ENCODE measurements at places on chromosomes 4 and X.

GRCh38 chr4:187387739-187388138 lies 607.8 kb upstream of the ZFP42 start:
- DNase-seq: no peak

GRCh38 chr4:55170462-55170861 lies 45.1 kb upstream of the KDR start:
- DNase-seq: no peak

DNA sequence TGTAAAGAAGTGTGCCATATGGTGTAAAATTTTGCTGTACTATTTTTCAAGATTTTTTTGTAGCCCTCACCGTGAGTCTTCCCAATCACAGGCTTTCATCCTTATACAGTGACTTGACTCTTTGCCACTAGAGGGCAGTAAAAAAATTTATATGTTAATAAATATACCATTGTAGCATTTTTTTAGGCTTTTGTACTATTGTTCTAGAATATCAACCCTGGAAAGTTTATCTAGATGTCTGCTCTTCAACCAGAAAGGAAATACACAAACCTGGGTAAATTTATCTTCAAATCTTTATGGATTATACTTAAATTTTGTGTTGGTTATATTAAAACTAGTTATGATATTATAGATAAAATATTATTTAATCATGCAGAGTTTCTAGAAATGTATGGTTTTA lies 235.3 kb downstream of the TENM3 start:
- peak; percentile 61 for DNase-seq

DNA sequence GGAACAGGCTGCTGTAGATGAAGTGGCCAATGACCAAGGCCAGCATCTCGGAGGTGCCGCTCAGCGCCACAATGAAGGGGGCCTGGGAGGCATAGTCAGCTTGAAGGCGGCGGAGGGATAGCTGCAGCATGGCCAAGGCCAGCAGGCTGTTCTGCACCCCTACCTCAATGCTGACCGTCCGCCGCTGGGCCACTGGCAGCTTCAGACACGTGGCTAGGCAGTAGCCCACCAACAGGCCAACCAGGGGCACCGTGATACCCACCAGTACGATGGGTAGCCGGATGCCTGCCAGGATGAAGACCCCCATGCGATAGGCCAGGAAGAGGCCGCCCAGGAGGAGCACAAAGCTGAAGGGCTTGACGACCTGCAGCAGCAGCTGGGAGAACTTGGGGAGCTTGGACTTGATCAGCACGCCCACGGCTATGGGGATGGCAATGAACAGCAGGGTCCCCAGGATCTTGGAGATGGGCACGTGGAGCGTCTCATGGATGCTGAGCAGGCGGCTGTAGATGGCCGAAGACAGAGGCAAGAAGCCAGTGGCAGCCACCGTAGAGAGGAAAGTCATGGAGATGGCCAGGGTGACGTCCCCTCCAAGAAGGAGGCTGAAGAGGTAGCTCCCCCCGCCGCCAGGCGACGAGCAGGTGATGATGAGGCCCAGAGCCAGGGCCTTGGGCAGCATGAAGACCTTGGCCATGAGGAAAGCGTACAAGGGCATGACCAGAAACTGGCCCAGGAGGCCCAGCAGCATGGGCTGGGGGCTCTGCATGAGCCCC lies 1.3 kb upstream of the UBL4A start:
- DNase-seq: no peak

- no peak for DNase-seq
Observed at GRCh38 chr4:143511906-143512305, 1.6 kb upstream of the SMARCA5 start.

DNA sequence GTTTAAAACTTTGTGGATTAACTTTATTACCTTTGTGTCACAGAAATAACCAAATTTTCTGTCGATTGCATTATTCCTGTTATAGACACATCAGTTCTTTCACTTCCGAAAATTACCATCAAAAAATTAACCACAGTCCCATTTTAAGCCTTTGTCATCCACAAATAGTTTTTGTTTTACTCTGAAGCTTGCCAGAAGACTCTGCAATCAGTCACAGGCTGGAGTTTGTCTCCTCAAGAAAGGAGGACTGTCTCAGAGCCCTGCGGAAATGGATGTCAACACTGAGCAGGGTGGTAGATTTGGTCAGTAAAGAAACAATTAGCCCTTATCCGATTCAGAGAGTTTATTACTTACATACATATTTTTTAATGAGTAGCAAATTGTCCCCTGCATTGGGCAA lies 20.1 kb upstream of the TCEAL4 start:
- DNase-seq: no peak

GRCh38 chr4:165359506-165359905 lies 19.3 kb upstream of the CPE start:
- peak; percentile 47 for DNase-seq

- DNase-seq: no peak
Observed at GRCh38 chr4:80578001-80578400, 242.5 kb downstream of the CFAP299 start.
